ENCODE measurements at places on chromosomes 6 and 20.
A peak's percentile ranks its signal among the peaks of the same experiment; 100 is the strongest.

DNA sequence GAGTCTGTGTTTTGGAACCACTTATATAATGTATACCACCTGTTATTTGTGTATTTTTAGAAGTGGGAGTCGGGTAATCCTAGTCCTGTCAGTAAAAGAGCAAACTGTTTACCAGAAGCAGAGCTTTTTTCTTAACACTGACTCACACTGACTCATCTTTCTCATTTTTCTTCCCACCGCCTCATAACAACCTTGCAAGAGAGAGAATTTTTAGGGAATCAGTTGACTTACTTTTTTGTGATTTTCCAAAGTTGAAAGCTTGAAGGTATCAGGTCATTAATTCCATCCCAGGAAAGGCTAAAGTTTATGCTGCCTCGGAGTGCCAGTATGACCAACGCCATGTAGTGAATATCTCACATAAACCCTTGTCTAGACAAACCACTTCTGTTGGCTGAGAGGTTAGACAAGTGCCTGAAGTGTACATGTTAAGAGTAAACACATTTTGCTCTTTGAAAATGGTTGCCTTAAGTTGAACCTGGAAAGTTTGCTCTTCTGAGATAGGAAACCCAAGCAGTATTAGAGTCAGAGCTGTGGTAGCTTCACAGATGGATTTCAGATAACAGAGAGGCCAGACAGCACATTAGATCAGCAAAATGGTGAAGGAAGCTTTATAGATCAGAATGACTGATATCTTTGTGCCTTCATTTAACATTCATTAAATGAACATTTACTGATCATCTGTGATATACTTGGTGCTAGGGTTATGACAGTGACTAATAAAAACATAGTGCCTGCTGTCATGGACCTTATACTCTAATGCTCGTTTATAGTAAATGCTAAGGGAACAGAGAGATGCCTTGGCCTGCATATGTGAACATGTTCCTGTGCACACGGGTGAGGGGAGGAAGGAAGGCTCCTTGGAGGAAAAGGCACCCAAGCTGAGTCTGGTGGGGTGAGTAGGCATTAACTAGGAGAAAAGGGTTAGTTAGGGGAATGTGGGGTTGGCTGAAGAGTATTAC is 29.1 kb upstream of the PKIG start:
- no peak for DNase-seq

GRCh38 chr6:132133736-132134445 is 182.7 kb upstream of the CCN2 start:
- DNase-seq: no peak

DNA sequence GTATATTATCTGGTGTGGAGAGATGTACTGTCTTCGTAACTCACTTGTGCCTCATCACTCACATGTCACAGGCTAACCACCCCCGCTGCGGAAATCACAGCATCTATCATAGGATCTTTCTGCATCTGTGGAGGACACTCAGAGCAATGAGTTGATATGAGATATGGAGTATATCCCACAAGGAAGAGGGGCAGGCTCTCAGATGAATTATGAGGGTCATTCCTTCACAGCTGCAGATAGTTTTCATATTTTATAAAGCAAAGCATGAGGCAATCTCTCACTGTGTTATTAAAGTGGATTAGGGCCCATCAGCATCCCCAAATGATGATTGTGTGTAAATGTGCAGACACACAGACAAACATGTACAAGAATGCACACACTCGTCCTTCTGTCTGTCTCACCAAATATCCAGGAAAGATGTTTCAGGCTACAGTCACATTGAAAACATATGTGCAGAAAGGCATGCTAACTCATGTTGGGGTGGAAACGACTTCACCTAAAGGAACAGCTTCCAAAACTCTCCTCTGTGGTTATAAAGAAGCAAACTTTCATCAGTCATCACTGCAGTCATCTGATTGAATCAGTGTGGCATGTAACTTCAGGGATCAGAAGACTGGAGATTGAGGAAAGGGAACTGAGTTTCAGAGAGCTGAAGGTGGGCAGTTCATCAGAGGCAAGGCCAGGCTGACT is 164.7 kb downstream of the FOXC1 start:
- DNase-seq: no peak

DNA sequence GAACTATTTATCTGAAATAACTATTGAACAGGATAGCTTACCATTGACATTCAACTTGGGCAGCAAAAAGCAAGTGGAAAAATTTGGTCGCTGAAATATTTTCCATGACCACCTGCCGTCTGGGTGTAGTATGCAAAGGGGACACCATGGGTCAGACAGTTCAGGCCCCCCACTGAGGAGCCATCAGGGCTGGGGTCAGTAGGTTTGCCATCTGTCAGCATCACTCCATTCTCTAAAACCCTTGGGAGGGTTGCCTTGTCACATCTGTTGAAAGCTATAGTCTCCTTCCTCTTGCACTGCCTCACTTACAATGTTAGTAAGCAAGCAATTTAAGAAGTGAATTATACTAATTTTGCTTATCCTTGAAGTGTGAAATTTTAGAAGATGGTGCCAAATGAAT is 44.9 kb downstream of the NRN1 start:
- no peak for DNase-seq

DNA sequence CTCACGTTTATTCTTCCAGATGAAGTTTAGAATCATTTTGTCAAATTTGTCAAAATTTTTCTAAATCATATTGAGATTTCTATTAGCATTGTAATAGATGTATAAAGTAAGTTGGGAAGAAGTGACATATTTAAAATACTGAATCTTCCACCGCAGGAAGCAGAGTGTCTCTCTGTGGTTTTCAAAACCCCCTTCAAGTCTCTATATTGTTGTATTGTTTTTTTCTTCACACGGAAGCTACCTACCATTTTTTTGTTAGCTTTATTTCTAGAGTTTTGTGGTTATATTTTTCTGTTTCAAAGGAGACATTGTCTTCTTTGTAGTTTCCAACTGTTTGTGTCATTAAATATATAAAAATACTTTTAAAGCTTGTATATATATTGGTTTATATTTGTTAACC is 188.6 kb downstream of the ZDHHC14 start:
- no peak for DNase-seq

- DNase-seq: no peak
Observed at GRCh38 chr6:166678426-166678825, 51.4 kb upstream of the RPS6KA2 start.

DNA sequence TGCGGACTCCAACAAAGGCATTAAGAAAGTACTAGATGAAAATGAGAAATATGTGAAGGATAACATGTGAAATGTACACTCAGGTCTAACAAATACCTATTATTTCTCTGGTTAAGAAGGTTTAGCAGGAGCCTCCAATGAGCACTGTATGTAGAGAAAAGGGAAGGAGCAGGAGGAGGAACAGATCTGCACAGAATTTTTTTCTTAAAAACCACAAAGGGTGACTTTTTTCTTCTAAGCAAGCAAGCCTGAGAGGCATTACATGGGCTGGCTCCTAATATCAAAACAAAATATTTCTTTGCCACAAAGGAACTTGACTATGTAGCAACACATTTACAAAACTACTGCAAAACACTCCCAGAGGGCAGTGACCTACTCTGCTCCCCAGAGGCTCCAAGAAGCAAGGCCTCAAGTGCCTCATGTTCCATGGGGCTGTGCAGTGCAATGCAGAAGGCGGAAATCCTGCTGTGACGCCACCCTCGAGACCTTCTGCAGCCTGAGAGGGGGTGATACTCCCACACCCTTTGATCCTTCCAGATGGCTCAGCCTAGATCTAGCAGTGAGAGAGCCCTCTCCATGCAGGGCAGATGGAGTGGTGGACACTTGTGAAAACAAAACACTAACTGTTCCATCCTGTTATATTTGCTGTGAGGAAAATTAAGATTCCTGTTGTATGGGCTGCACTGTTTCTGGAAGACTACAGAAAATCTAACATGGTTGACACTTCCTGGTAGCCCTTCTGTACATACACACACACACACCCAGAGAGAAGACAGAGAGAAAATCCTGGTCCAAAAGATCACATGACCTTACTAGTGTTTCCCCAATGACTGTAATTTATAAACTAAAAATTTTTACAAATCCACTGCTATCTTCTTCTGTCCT is 36.0 kb upstream of the SMIM29 start:
- DNase-seq: peak; percentile 9

DNA sequence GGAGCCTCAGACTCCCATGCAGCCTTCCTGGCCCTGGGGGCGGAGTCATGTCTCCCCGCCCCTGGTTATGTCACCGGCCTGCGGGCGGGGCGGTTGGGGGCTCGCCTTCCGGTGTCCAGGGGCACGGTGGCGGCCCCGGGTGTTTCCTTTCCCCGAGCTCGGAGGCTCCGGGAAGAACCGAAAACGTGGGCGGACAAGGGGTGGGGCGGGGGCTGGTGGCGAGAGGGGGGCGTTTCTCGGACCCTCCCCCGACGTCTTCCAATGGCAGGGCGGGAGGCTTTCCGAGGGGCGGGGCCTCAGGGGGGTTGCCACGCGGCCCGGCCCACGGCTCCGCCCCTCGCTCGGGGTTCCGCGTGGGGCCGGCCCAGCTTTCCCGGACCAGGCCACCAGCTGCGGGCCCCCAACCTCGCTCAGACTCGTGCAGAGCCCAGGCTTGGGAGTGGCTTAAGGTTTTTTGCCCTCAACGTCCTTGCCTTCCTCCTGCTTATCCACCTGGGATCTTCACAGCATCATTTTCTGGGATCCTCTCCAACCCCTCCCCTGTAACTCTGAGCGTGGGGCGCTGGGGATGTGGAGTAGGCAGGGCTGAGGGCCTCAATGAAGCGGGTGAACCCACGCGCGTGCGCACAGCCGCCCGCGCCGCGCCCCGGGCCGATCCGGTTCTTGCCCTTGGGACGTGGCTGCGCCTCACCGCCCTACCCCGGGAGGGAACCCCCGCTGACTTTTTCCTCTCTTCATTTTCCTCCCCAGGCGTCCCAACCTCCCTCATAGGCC is 2.1 kb upstream of the NRN1 start:
- DNase-seq: peak; percentile 54

DNA sequence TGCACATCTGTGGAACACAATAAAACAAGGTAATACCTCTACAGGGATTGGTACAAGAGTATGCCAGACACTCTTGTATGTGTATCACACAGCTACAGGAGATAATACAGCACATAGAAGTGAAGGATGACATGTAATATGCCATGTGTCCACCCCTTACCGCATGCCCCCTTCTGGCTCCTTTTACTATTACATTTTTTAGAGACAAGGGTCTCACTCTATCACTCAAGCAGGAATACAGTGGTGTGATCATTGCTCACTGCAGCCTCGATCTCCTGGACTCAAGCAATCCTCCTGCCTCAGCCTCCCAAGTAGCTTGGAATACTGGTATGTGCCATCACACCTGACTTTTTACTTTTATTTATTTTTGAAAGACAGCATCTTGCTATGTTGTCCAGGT is 4.2 kb upstream of the NCR3 start:
- DNase-seq: peak; percentile 68

DNA sequence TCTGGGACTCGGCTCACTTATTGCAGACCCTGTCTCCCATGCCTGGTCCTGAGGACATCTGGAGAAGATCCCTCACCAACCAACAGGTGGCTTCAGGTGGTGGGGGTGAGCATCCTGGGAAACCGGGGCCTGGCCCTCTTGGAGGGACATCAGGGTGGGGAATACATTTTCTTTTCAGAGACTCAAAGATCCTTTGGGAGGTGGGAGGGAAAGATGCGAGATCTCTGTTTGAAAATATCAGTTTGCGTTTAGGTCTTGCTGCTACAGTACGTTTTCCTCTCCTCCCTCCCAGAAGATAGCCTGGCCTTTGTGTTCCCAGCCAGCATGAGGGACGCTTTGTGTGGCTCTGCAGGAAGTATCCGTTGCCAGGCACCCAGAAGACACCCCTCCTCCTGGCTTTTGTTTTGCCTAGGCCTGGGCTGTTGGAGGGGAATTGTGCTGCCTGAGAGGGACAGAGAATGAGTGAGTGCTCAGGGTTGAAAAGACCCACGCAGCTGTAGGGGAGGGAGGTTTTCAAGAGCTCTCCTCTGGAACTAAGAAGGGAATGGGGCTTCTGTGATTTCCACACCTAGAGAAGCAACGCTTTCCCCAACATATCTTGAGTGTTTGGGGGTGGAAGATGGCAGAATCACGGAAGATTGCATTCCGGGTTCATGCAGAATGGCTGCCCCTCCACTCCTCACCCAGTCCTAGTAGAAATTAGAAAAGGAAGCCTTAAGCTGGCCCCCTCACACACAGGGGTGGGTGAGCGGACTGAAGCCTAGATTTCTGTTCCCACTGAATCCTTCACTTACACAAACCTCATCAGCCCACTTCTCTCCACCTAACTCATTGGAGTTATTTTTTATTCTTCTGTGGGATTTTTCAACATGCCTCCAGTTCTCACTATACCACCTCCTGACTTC is 22.0 kb upstream of the SLC2A12 start:
- DNase-seq: no peak

DNA sequence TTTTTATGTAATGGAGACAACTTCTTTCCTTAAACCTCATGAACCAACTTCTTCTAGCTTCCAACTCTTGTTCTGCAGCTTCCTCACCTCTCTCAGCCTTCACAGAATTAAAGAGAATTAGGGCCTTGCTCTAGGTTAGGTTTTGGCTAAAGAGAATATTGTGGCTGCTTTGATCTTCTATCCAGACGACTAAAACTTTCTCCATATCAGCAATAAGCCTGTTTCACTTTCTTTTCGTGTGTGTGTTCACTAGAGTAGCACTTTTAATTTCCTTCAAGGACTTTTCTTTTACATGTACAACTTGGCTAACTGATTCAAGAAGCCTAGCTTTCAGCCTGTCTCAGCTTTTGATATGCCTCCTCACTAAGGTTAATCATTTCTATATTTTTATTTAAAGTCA is 596.1 kb upstream of the NRSN1 start:
- no peak for DNase-seq

DNA sequence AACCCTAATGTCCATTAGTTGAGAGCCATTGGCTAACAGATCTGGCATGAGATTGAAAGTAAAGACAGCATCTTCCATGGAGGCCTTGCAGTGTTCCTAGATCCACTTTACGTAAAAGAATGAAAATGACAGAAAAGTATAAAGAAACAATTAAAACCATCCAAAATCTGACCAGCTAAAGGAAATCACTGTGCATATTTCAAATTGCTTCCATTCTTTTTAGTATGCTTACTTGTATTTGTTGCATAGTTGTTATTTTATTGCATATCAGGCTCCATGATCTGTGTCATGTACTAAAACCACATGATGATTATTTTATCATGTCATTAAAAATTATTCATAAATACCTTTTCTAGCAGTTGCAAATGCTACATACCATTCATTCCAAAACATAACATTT is 67.9 kb downstream of the GCLC start:
- no peak for DNase-seq

GRCh38 chr6:81215092-81215432 is 537.4 kb downstream of the TENT5A start:
- DNase-seq: no peak

DNA sequence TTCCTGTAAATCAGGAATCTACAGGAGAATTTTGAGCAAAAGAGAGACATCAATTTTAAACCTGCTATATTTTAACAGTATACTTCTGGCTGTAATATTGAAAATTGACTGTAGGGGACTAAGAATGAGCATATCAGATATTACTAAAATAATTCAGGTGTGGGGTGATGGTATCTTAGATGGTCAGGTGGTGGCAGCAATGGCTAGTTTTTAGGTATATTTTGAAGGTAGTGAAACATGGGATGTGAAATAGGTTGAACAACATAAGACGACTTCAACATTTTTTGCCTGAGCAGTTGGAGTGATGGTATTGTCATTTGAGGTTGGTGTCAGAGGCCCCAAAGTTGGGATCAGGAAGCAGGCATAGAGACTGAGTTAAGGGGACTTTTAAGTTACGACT is 32.1 kb downstream of the FAM83B start:
- DNase-seq: no peak
